LNCaP clone FGC (cell line): ENCODE measurements at places on chromosomes 5 and 9.

DNA sequence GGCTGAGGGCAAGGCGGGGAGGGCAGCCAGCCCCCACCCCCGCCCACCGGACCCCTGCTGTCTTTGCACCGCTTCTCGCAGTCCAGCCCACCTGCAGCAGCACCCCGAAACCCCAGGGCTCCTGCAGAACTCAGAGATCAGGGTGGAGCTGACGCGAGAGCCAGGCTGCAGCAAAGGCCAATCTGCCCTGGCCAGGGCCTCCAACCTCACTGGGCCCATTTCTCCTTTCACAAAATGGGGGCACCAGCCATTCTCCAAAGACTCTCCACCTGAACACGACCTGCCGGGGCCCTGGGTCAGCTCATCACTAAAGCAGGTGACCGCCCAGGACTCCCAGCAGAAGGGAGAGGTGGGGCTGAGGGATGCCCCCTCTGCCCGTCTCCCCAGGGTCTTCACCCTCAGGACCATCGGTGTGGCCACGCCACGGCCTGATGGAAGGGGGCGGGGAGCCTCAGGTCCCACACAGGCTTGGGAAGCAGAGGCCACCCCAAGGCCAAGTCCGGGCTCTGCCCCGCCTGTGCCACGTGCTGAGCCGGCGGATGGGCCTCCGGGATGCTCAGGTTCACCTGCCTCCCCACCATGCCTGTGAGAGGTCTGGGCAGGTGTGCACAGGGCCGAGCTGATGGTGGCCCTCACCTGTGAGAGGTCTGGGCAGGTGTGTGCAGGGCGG is 13.1 kb downstream of the NACC2 start:
- DNase-seq = no peak

DNA sequence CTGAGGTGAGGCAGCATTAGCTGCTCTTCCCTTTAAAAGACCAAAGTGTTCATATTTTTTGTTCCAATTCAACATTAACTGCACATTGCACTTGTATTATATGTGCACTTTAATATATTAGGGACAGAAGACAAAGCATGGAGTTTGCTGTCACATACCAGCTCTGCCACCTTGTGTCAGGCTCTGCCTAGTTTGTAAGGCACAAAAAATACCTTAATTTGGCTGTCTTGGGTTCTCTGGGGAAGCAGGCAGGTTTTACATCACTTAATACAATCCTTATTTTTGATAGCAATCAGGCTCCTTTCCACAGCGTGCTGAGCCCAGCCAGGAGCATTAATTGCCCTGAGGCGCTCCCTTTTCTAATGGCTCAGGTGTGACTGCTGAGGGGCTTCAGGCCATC is 131.8 kb downstream of the SCAMP1 start:
- DNase-seq = no peak

- DNase-seq = no peak
These were observed 219.2 kb downstream of the DCP2 start for GRCh38 chr5:113195771-113196170.

DNA sequence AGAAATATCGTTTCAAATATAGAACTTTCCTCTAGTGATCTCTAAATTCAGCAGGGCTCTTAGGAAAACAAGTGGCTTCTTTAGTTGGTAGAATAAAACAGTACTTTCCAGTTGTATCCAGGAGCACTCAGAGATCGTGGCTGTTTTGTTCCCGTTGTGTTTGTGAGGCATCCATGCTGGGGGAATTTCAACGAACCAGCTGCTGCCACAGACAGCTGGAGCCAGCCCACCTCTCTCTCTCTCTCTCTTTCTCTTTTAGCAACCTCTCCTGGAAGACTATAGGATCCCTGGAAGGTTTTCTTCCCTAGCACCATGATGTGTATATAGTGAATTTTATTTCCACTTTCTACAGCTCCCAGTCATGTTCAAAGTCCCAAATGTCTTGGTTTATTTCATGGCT is 1116.0 kb upstream of the SEMA6A start:
- no peak for DNase-seq

DNA sequence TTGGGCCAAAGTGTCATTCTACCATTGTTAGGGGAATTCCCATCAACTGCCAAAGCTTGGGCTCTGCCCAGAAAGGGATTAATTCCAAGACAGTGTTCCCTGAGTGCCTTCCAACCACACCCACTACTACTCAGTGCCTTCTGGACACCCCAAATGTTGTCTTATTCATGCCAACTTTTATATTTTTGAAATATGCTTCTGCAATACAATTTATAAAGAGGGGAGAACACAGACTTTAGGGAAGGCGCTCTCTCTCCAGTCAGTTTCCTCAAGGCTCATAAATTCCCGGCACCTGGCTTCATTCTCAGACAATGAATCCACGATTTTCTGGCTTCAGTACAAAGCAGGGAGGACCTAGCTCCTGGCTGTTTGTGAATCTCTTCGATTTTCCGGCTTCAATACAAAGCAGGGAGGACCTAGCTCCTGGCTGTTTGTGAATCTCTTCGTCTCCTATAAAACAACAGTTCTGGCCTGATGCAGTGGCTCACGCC is 120.1 kb upstream of the MYO10 start:
- peak; percentile 17 for DNase-seq

DNA sequence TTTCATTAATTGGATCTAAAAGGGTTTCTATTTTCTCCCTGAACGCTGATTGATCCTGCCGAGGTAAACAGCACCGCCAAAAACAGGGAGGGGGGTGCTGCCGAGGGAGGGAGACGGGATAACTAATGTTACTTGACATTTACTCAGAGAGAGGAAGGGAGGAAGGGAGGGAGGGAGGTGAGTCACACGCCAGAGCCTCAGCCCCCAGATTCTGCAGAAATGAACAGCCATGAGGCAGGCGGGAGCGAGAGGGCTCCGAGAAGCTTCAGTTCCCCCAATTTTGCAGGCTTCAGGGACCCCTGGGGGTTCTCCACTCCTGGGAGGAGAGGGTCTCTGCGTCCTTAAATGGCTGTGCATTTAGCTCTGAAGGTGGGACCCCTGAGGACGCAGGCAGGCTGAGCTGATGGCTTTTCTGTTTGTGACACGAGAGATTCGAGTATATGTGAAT is 59.1 kb upstream of the IER5L start:
- no peak for DNase-seq

DNA sequence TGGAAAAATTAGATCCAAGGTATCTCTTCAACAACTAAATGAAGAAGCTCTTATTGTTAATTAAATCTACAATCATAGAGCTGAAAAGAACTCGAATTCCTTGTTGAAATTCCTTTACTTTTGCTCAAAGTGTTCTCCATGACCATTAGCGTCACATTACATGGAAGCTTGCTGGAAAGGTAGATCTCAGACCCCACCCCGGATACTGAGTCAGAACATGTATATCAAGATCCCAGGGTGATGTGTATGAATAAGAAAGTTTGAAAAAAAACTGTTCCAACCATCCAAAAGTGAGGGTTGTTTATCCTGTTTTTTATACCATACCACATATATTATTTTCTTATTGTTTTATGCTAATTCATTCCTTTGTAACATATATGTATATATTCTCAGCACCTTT is 237.1 kb upstream of the PUM3 start:
- no peak for DNase-seq

- peak; percentile 36 for DNase-seq
These were observed 37.4 kb downstream of the P4HA2 start for GRCh38 chr5:132190161-132190817.

GRCh38 chr5:14945450-14945849 is 73.9 kb upstream of the ANKH start:
- no peak for DNase-seq

- no peak for DNase-seq
These were observed 44.3 kb downstream of the UBE2QL1 start for GRCh38 chr5:6492934-6493333.

DNA sequence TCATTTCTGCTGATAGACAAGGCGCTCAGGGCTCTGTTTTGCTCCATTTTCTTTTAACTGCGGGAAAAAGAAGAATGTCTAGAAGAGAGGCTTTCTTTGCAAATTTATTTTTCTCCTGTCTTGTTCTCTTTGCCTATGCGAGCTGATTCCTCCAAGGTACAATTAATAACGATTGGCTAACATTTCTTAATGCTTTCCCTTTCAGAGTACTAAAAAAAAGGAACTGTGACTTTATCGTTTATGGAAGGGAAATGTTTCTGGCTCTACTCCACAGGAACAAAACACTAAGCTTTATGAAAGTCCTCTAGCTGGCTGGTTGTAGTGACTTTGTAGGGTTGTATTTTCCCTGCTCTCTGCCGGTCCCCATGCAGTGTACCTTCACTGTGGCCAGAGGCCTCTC is 11.7 kb downstream of the NSG2 start:
- DNase-seq = no peak
